Muscle of arm (tissue), 14 donors: ENCODE measurements at places on chromosomes 7 and 10. TPM values are rescaled to one million over a fixed set of nuclear protein-coding genes. Genes with fewer than 3 reads are reported as not detected.

- no peak for DNase-seq
These were observed 87.8 kb upstream of the LRRC4 start for GRCh38 chr7:128119036-128119435.

GRCh38 chr10:51635436-51635835, 64.0 kb downstream of the CSTF2T start:
- no peak for DNase-seq

- DNase-seq: no peak
These were observed 253.7 kb upstream of the SORCS1 start for GRCh38 chr10:107418085-107418806.

DNA sequence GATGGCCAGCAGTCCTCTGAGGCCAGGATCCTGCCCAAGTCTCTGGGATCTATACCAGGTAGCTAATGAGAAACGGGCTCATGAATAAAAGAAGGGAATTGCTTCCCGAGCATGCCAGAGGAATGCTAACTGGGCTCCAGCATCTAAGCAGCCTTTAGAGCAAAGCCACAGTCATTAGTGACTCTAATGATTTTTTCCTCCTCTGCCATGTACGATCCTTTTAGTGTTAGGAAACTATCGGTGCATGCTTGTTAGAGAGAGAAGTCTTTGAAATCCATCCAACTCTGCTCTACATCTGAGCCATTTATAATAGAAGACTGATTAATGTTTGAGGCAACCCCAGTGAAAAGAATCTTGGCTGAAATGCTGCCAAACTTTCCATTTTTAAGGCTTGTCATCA, 124.9 kb upstream of the TCERG1L start:
- peak; percentile 23 for DNase-seq

- DNase-seq: no peak
These were observed 359.3 kb downstream of the SH2D4B start for GRCh38 chr10:80896959-80897358.

DNA sequence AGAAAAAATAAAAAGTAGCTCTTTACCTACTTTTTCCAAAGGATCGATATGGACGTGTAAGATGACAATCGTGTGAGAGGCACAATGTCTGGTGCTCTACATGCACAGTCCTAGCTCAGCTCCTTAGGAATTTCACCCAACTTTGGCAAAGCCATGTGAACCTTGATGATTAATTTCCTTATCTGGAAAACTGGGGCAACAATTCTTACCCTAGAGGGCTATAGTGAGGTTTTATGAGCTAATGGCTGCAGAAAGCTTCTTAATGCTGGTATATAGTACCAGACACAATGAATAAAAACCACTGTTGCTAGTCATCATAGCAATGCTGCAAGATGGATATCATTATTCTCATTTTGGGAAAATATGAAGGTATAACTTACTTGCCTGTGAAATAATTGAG, 202.7 kb downstream of the PARD3 start:
- no peak for DNase-seq

DNA sequence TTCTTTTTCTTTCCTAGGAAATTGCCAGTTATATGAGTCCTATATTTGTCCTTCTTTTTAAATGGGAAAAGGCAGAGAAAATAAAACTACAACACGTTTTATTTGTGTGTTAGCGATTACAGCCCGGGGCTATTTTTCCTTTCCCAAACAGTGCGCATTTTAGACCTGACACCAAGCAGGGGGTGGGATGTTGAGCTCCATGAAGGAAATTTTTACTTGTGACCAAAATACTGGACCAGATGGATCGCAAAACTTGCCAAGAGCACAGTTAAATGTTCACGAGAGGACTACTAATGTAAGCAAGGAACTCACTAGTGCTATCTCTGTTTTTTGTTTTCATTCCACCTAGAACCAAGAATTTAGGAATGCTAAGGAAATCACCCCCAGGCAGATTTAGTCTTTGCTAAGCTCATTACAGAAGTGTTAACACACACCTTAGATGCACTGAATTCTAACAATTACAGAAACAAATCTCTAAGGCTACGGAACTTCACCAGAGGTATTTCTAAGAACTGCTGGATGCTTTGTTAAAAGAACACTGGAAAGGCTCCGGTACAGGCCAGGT, 114.8 kb downstream of the JAZF1 start:
- peak; percentile 85 for DNase-seq

DNA sequence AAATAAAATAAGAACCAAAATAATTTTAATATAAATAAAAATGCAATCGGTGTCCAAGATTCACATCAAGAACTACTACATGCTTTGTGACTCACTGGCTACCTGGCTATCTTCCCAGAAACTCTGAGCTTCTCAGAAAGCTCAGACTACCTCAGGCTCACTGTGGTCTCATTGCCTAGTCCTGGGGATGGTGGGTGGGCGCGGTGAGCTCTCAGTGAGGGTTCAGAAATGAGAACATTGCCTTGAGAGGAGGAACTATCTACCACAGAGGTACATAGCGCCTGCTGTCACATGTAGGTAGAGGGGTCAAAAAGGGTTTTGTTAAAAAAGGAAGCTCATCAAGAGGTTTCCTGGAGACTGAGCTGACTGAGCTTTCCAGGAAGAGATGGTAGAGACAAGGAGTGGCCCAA, 108.0 kb downstream of the WDFY4 start:
- peak; percentile 73 for DNase-seq

Gene SPDYE2
- polyA plus RNA-seq: 2.7 TPM

Gene TAF5
- 4.7 TPM for polyA plus RNA-seq

Gene GJD4
- 4.4 TPM for polyA plus RNA-seq

Gene KIAA1217
- polyA plus RNA-seq: not detected

- DNase-seq: no peak
These were observed 126.9 kb downstream of the RPS24 start for GRCh38 chr10:78160591-78160990.

Gene LRIT1
- not detected for polyA plus RNA-seq

- DNase-seq: no peak
These were observed 208.7 kb upstream of the PHYHIPL start for GRCh38 chr10:58967551-58968388.

GRCh38 chr10:93469454-93469853, 12.7 kb downstream of the MYOF start:
- DNase-seq: no peak

Gene PSMG3
- polyA plus RNA-seq: 19.9 TPM

Gene UCMA
- not detected for polyA plus RNA-seq

Gene FKBP9
- 180 TPM for polyA plus RNA-seq

Gene DPYSL4
- not detected for polyA plus RNA-seq

Gene FAM25G
- not detected for polyA plus RNA-seq

Gene MYOF
- 126 TPM for polyA plus RNA-seq

- no peak for DNase-seq
These were observed 38.0 kb downstream of the MDFIC start for GRCh38 chr7:114959931-114960330.

DNA sequence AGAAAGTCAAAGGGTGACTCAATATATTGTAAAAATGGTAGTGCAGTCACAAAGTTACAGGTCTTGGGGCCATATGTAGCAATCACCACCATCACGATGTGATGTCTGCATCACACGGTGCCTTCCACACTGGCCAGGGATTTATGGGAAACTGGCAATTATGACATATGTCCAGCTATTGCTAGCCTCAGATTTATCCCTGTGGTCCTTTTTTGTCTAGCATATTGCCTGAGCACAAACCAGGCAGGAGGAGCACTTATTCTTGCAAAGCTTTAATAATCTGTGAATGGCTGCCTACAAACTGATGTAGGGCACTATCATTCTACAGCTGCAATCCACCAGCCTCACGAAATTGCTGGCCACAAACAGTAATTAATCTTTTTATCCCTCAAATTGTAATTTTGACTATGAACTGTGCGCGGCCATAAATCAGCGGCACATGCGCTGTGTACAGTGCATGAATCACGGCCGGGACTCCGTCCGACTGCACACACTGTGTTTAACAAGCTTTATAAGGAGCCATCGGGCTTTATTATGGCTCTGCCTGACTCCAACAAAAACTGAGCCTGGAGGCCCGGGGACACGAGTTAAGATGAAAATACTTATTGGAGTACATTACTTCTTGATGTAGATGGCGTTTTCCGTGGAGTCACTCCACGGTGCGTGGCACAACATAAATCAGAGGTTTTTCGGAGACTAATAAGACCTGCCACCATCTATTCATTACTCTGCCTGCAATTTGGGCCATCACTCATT, 115.2 kb downstream of the EBF3 start:
- DNase-seq: no peak

Gene SCRN1
- polyA plus RNA-seq: 52.6 TPM

Gene OPN1SW
- polyA plus RNA-seq: 3.3 TPM

DNA sequence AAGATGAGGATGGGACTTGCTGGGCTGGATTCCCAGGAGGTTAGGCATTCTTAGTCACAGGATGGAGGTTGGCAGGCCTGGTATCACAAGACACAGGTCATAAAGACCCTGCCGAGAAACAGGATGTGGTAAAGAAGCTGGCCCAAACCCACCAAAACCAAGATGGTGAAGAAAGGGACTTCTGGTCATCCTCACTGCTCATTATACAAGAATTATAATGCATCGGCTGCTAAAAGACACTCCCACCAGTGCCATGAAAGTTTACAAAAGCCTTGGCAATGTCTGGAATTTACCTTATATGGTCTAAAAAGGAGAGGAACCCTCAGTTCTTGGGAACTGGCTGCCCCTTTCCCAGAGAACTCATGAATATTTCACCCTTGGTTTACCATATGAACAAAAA, 345.5 kb upstream of the POM121L12 start:
- DNase-seq: no peak

DNA sequence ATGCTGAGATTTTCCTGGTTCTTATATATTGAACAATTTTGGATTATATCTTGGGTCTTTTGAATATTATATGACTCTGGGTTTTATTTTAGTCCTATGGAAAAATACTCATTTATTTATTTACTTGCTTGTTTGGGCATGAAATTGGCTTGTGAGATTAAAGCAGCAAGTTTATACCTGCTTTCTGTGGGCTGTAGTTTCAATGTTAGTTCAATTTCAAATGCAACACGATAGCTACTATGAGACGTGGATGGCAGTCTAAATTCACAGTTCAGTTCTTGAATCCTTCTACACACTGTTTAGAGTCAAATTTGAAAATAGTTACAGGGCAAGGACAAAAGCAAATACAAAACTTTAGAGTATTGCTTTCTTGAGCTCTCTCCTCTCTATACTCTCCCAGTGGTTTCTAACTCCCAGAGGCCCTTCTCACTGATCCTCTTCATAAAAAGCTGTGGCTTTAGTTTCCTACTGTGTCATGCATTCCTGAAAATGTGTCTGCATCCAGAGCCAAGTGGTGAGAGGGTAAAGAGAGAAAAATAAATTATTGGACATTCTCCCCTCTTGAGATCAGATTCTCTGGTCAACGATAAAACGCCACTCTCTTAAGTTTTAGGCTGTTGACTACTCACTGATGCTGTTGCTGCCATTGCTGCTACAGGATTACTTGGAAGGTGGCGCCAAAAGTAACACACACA, 34.4 kb downstream of the POLR1F start:
- DNase-seq: no peak

GRCh38 chr7:102434039-102434486, 688 bp downstream of the ORAI2 start:
- no peak for DNase-seq

DNA sequence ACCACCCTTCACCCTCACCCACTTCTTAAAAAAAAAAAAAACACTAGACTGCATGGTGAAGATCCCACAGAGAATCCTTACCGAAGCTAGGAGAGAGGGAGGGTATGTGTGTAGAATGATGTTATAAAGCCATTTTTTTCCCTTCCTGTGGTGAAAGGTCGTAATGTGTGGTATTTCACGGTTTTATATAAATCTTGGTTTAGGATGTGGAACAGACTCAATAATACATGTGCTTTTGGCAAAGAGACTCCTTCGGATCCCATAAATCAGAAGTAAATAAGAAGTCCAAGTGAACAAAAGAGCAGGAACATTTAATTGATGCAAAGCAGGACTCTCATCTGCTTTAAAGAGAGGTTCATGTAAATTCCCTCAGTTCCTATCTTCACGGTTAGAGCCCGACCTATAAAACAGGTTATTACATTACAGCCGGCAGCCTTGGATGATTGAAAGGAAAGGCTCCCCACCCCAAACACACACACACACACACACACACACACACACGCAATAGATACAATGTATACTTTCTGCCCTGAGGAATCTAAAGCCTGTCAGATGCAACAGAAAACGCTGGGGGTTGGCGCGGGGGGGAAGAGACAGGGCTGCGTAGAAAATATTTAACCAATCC, 8.8 kb downstream of the DLX5 start:
- DNase-seq: no peak

DNA sequence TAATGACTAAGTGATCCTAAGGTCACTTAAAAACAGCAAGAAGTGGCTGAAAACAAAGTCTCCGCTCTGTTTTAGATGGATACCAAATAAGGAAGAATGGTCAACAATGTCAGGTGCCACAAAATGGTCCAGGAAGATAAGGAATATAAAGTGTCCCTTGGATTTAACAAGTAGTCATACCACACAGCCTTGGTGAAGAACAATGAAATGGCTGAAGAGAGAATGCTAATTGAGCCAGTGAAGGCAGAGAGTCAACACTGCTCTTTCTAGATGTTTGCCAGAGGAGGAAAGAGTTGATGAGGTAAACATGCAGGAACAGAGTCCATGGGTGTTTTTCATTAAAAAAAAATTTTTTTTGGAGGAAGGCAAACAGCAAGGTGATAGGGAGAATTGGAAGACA, 2.1 kb upstream of the CASD1 start:
- DNase-seq: no peak

DNA sequence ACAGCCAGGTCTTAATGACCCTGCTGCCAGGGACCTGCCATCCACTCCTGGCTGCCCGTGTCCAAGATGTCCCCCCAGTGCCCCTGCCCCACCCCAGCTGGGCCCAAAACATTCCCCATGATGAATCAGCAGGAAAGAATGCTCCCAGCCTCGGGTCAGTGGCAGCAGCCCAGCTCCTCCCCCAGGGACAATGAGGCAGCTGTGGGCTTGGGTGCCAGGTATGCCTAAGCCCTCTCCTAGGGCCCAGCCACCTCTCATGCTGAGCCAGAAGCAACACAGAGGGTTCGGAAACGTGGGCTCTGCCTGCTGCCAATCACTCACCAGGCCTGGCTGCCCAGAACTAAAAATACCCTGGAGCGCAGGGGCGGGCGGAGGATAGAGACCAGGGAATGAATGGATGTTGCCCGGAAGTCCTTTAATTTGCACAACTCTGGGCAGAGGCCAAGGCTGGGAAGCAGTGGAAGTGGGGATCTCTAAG, 1.5 kb upstream of the LOXL4 start:
- DNase-seq: peak; percentile 38

Gene NAT16
- polyA plus RNA-seq: not detected

Gene TNPO3
- 31.1 TPM for polyA plus RNA-seq
